ENCODE measurements at places on chromosomes 7 and 10.

- DNase-seq, result no peak
Observed at GRCh38 chr7:78716876-78717275, 736.6 kb downstream of the MAGI2 start.

DNA sequence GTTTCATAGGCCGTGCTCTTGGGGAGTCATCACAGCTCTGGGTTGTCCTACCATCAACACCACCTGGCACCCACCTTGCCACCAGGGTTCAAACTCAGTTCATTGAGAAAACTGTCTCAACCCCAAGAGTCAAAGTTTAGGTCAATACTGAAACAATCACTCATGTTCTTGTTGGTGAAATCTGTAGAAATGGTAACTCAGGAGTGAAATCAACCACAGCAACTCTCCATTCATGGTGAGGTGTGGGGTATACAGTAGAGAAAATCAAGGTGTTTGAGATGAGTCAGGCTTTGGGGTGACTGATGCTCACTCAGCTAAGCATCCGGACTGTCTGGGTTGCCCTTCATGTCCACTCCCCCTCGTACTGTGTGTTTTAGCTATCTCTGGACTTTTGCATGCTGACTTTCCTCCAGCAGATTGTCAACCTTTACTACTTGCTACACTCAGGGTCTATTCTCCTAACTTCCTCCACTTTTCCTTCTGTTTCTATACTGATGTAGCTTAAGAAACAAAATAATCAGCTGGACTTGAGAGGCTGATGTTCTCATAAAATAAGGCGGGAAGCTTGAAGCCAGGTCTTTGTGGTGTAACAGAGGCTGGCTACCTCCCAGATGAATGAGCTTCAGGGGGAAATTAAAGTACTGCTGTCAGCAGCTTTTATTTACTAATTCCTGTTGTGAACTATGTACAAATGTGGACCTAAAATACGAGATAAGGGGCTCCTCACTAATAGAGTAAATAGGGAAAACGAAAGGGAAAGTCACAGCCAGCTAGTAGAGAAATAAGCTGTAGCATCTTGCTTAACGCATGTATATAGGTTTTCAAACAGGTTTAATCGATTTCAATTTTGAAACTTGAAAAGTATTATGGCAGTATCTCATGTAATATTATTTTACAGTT lies 173.6 kb upstream of the AKR1E2 start:
- peak; percentile 17 for DNase-seq

DNA sequence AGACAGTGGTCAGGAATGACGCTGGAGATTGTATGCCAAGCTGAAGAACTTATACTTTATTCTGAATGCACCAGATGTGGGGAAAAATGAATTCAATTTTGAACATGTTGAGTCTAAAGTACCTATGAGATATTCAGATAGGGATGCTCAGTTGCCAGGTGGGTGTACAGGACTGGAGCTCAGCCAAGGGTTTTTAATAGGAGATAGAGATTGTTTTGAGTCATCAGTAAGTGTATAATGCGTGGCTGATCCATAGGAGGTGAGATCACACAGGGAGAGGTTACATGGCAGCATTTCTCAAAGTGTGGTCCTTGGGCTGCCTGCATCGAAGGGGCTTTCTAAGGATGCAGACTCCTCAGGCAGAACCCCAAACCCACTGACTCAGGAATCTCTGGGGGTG lies 6.8 kb upstream of the HIPK2 start:
- DNase-seq, result no peak

- DNase-seq, result peak; percentile 45
Observed at GRCh38 chr7:27210441-27211083, 10.7 kb upstream of the HOXA13 start.

GRCh38 chr10:106278383-106278782 lies 886.1 kb downstream of the SORCS1 start:
- DNase-seq, result no peak

GRCh38 chr7:151248346-151249033 lies at the start of gene SMARCD3:
Gene SMARCD3 (minus strand): TSS chr7:151248694. CDS start chr7:151248562, 132 bp downstream.
- DNase-seq, result peak; percentile 77

DNA sequence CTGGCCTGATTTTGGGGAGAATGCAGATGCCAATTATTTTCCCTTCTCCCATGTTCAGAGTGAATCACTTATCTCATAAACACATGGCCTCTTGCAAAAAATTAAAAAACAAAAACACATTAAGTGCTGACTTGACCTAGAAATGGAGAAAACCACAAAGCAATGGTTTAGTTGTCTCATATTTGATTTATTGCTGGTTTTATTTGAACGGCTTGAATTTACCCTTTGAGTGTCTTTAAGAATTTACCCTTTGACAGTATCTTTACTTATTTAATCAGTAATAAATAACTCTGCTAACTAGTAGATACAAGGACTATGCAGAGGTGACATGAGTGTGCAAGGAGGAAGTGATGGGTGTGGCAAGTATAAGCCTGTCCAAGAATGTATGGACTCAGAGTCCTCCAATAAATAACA lies 68.1 kb upstream of the GSDME start:
- peak; percentile 24 for DNase-seq

DNA sequence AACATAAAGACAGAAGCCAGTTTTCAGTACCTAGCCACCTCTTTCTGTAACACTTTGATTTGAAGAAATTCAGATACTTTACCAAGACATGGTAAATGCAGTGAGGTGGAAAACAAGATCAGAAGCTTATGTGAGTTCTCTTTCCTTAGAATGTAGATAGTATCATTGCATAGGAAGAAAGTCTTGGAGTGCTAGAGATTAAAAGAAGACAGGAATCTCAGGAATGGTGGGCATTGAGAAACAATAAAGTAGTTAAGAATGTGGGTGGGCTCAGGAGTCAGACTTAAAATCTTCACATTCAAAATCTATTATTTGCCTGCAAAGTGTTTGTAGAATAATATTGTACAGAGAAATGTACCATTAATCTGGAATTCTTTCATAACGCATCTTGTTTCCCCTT lies 58.9 kb downstream of the POLL start:
- no peak for DNase-seq

- no peak for DNase-seq
Observed at GRCh38 chr10:12774204-12774894, 227.2 kb downstream of the CCDC3 start.

DNA sequence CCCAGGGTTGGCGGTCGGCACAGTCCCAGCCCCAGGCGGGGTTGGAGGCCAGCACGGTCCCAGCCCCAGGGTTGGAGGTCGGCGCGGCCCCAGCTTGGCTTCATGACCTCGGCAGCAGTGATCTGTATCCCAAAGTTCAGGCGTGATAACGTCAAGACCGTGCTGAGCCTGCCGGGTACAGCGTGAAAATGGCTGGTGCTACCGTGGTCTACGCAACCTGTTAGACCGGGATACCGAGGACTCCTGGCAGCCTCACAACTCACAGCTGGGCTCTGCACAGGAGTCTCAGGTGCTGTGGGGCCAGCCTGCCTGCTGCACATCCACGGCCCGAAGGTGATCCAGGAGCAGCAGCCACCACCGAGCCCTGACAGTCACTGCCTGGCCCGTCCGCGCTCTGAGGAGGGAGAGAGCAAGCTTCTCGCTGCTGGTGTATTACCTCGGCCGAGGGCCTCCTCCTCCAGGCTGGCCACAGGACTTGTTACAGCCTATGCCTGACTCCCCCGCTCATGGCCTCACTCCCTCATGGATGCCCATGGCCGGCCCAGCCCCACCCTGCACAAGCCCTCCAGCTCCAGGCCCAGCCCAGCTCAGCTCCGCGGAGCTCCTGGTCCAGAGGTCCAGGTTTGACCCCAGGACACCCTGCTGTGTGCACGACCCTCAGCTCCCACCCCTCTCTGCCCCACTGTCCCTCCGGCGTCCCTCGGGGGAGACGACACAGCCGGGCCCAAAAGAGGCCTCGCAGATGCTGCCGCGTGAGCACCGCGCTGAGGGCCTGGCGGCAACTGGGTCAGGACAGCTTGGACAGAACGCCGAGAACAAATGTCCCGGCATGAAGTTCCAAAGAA lies 156.0 kb downstream of the ELFN1 start:
- DNase-seq, result no peak

GRCh38 chr10:93715345-93715744 lies 13.0 kb upstream of the FRA10AC1 start:
- DNase-seq, result no peak

GRCh38 chr10:91624633-91625032 lies 8.2 kb downstream of the PPP1R3C start:
- DNase-seq, result no peak

GRCh38 chr10:117364110-117364960 lies 10.9 kb downstream of the PDZD8 start:
- DNase-seq, result peak; percentile 69

DNA sequence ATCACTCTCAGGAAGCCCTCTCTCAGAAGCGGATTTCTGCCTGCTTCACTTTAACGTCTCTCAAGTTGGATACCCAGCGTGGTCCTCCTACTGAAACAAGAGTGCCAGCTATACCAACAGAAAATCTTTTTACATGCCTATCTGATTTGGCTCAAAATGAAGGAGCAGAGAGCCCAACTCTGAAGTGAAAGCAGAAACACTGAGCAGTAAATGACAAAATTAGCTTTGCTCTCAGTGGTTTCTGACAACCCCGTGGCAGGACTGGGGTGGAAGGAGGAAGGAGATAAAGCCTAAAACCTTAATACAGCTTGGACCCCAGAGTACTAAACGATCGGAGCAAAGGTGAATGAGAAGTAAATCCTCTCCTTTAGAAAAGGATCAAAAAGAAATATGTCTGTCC lies 25.1 kb upstream of the GPR37 start:
- no peak for DNase-seq

GRCh38 chr10:451021-451471 lies 238.4 kb downstream of the DIP2C start:
- no peak for DNase-seq

DNA sequence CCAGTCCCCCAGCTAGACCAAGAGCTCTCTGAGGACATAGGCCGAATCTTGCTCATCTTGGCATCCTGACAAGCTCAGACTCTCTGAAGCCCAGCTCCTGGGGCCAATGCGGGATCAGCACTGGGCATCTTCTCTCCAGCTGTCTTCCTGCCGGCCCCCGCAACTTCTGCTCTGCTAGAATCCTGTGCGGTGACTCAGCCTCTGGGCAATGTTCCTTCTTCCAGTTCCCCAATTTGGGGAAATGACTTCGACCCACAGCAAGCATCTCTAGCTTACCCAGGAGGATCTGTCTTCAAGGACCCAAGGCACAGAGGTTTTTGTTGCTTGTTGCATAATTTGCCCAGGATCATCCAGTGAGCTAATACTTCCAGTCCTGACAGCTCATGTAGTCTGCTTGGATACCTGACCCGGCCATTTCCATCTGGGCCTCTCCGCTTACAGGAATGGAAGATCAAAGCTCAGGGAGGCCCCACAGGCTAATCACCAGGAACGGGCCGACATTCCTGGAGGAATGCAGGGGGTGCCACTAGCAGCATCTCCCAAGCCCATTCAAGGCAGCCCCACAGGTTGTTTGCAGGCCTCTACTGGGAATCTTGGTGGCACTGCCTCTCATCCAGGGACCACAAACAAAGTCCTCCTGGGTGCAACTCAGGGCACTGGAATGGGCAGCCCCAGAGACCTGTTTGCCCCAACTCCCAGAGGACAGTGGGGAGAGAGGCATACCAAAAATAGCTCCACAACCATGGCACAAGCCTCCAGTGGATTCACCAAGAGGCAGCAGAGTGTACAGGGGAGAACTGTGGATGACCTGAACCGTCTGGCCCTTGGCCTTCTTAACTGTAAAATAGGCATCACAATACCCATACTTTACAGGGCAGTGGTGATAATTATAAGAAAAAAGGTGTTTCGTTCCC lies 151.9 kb downstream of the NEURL1 start:
- peak; percentile 69 for DNase-seq

DNA sequence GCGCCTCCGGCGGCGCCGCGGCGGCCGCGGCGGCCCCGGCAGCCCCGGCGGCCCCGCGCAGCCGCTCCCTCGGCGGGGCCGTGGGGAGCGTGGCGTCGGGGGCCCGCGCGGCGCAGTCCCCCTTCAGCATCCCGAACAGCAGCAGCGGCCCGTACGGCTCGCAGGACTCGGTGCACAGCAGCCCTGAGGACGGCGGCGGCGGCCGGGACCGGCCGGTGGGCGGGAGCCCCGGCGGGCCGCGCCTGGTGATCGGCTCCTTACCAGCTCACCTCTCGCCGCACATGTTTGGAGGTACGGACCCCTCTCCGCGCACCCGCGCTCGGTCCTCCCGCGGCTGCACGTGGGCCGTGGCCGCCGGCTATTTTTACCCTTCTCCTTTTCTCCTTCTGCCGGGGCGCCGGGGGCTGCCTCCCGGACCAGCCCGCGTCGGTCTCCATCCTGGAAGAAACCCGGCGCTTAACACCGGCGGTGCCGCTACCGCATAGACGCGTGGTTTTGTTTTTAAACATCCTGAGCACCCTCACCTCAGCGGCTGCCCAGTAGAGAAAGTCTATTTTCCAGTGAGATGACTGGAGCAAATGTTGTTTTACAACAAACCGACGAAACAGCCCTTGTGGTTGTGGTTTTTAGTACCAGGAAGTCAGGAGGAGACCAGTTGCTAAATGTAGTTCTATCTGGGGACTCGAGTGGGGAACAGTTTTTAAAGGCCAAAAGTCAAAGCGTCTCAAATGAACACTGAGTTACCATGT lies 1.3 kb downstream of the ZNRF2 start:
- peak; percentile 68 for DNase-seq

DNA sequence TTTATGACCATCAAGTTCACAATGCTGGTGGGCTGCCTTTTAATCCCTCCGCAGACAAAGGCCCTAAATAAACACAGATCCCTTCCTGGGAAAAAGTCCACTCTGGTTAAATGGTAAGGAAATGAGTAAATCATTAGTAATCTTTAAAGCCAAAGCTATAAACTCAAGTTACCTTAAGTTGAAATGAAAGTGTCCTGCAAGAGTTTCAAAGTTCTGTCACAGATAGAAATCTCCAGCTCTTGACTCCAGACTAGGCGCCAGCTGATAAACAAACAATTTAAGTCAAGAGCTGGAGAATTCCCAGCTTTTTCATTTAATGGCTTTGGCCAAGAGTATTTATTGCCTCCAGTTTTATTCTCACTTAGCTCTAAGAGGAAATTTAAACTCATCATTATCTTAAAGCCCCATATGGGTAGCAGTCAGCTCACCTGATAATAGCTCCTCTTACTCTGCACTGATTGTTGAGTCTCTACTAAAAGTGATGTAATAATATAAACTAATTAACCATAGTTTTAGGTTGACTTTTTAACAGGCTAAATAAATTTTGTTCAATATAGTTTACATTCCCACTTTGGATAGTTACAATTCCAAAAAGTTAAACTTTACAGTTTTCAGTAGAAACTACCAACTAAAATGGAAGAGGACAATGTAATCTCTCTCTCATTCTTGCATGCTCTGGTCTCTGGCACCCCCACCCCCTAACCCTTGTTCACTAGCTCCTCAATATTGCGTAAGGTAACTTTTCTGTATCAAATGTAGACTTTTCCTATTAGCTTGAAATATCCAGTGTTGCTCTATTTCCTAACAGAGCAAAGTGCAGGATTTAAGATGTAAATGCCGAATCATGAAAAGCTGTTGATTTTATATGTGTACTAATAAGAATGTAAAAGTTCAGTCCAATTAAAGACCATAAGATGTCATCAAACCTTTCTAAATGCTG lies 56.1 kb downstream of the HIBADH start:
- peak; percentile 70 for DNase-seq

Data from mesenchymal stem cell (in vitro differentiated cells and primary cell).